Calu3 (cell line): ENCODE measurements at places on chromosomes 5 and 9. TPM values are rescaled to one million over a fixed set of nuclear protein-coding genes. Genes with fewer than 3 reads are reported as not detected.

DNA sequence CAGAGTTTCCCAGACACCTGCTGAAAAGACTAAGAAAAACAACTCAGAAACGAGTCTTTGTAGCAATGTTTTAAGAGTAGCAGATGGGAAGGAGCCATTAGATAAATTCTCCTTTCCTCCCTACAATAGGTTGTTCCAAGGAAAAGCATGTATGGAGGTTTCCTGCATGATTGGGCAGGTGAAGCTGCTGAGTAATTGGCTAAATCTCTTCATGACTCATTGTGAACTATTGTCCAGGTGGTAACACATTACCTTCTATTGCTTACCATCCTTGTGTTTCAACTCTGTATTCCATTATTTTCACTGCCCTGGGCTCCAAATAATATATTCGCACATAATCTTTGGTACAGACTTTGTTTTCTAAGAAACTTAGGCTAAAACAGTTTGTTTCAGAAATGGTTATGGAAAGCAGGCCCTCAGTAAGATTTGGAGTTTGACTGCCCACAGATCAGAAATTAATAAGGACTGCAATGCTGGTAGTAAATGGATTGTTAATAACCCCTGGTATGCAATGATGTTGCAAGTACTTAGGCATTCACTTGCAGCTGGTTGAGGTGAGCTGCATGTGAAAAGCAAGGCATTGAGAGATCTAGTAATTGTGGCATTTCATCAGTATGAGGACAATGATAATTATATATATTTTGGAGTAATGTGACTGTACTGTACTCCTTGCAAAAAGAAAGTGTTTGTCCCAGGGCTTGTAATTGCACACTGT lies 281.4 kb upstream of the VLDLR start:
- DNase-seq, result no peak

The FGF10 gene
- total RNA-seq, result not detected in 2 replicates

The FBLL1 gene
- total RNA-seq, result 4.9 and 6.0 TPM in 2 replicates

The DUSP1 gene
- 38.1 and 50.5 TPM in 2 replicates for total RNA-seq

- DNase-seq, result no peak
Measured at GRCh38 chr9:100674419-100675122, 96.7 kb downstream of the CAVIN4 start.

DNA sequence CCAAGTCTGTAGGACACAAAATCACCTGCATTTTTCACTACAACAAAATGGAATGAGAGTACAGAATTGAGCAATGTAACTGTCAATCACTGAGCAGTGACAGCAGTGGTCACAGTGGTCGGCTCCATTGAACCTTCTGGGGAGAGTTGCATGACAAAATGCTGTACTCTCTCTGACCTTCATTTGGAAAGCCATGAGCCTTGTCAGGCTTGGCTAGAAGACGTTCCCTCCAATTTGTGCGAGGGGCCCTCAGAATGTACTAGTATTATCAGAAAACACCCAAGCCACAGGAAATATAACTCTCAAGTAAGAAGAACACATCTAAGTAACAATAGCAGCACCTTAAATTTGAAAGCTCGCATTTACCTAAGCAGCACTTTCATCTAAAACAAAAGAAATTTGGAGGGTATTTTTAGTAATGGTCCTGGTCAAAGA lies 425.6 kb upstream of the MEF2C start:
- DNase-seq, result no peak

DNA sequence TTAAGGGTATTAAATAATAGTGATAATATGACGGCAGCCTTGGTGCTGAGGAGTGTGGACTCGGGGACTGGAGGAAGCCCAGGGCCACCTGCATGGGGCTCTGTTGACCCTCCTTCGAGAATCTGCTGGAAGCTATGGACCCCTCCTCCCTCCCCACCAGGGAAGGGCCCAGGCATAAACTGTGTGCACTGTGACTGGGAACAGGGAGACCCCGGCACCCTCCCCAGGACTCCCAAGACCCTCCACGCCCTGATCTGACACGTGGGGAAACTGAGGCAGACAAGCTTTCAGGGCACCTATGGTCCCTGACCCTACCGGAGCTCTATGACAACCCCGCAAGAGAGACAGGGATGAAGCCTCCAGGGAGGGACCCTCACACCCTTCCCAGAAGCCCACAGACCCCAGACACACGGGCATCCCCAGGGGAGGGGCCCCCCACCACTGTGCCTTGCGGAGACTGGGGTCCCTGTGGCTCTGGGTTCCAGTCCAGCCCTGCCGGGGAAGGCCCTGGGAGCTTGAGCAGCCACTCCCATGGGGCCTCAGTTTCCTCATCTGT lies 6.5 kb upstream of the EGFL7 start:
- DNase-seq, result no peak

The TUBB4B gene
- 360 and 383 TPM in 2 replicates for total RNA-seq

The SPATA9 gene
- 0.44 TPM in 1 of 2 replicates, not detected in the other for total RNA-seq

- no peak for DNase-seq
Measured at GRCh38 chr9:36479101-36479500, 79.0 kb upstream of the RNF38 start.

GRCh38 chr5:79736528-79737514 lies 47.2 kb downstream of the CMYA5 start:
- DNase-seq, result no peak

DNA sequence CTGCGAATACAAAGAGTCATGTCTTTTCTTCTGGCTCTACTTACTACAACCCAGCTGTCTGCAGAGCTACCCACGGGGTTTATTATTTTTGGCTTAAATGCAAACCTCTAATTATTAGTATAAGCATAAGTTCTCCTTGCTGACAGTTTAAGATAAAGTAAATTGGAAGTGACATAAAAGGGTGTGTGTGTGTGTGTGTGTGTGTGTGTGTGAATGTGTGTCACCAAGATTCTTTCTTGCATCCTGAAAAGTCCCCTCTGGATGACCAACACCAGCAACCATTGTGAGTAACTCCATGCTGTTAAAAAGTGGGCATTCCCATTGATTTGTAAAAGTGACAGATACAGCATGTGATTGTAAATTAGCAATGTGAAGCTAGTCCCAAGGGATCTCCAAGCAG lies 803.8 kb upstream of the ZNF608 start:
- DNase-seq, result no peak

GRCh38 chr9:89606049-89606623 lies 1.3 kb downstream of the GADD45G start:
- DNase-seq, result peak; percentile 74

DNA sequence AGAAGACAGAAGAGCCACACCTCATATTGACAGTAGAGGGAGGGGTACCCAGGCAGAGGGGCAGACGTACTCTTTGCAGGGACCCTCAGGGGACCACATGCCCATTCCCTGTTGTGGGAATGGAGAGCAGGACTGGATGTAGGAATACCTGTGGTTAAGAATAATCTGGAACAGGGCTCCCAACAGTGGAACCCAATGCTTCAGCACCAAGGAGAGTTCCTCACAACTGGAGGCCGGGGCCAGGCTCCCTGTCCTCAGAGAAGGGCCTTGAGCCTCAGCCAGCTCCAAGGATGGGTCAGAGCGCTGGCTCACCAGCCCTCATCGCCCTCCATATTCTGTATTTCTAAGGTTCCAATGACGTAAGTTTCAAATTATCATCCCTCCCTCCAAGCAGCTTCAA lies 7.4 kb upstream of the SHC3 start:
- DNase-seq, result no peak

- DNase-seq, result no peak
Measured at GRCh38 chr9:77094150-77094549, 74.7 kb downstream of the FOXB2 start.

The SLC36A2 gene
- not detected in 2 replicates for total RNA-seq

The TRIM23 gene
- 12.0 and 12.5 TPM in 2 replicates for total RNA-seq

- no peak for DNase-seq
Measured at GRCh38 chr5:146754621-146755020, 123.9 kb downstream of the PPP2R2B start.

GRCh38 chr9:75962013-75962661 lies 71.7 kb downstream of the PCSK5 start:
- DNase-seq, result no peak

GRCh38 chr5:172245703-172246125 lies 37.9 kb downstream of the UBTD2 start:
- no peak for DNase-seq

DNA sequence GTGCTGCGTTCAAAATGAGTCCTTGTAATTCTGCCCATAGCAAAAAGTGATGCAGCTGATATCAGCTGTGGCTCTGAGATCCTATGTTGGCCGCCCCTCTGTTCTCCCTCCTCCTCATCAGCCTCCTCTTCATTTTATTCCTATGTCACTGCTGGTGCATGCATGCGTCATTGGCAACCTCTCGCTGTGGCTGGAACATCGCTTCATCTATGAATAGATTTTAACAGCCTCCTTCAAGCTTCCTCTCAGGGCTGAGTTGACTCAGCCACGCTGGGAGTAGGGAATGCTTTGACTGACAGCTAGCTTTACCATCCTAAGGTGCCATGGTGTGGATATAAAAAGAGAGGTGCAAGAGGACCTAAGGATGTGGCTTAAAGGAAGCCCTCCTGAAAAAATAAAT lies 303.5 kb downstream of the PLK2 start:
- DNase-seq, result no peak

DNA sequence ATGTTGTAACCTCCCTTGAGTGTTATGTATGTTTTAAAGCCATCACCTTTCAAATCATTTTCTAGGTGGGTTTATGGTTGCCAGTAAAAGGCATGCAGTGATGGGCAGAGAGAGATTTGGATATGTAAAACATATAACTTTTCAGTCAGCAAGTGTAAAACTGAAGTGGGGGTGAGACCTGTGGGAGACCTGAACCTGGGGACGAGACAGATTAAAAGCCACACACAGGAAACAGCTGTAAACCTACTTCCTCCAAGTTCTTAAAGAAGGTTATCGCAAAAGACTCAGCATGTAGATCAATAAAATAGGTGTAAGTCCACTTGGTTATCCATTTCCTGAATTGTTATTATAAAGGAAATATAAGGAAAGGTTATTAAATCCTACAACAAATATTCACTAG lies 76.6 kb downstream of the YIPF5 start:
- DNase-seq, result no peak

GRCh38 chr9:128706045-128706444 lies 3.7 kb downstream of the PKN3 start:
- DNase-seq, result no peak

DNA sequence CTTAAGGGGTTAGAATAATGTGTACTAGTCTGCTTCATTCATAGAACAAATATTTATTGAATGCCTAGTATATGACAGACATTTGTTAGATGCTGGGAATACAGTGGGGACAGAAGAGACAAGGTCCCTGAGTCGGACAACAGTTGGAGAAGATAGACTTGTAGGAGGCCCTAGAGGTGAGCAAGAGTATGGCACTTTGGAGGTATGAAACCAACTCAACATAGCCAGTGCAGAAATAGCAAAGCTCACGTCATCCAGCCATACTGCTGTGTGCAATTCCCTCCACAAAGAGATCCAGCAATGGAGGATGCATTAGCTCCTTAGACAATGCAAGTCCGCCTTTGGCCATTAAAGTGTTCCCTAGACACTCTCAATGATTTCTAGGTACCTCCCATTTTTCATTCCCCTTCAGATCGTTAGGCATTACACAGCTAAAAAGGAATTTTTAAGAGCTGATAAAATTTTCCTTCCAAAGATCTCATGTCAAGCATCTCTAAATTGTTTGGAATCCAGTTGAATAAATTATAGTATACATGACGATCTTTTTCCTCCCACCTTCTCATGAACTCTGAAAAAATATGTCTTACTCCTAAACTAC lies 1949.6 kb upstream of the WWC1 start:
- no peak for DNase-seq

DNA sequence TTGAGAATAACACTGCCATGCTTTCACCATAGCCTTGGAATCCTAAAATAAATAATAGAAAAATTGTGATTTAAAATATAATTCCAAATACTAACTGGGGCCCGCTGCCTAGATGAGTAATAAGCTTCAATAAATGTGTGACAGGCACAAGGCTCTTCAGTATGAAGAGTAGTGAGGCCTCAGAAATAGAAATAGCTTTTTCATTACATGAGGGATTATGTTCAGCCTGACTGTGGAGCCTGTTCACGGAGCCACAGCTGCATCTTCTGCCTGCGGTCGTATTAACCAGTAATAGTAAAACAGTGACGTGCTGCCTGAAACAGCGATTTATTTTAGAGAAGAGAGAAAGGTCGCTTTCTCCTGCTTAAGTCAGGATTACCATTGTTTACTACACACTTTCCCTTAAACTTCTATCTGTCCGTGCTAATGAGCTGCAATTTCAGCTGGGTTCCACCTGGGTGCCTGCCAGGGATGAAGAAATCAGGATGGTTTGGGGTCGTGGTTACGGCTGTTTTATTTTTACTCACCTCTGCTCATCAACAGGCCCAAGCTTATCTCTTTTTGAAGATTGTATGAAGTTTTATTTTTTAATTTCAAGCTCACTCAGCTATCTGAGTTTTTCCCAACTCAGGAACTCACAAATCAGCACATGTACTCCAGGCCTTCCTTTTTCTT lies 284.9 kb upstream of the WWC1 start:
- DNase-seq, result no peak

DNA sequence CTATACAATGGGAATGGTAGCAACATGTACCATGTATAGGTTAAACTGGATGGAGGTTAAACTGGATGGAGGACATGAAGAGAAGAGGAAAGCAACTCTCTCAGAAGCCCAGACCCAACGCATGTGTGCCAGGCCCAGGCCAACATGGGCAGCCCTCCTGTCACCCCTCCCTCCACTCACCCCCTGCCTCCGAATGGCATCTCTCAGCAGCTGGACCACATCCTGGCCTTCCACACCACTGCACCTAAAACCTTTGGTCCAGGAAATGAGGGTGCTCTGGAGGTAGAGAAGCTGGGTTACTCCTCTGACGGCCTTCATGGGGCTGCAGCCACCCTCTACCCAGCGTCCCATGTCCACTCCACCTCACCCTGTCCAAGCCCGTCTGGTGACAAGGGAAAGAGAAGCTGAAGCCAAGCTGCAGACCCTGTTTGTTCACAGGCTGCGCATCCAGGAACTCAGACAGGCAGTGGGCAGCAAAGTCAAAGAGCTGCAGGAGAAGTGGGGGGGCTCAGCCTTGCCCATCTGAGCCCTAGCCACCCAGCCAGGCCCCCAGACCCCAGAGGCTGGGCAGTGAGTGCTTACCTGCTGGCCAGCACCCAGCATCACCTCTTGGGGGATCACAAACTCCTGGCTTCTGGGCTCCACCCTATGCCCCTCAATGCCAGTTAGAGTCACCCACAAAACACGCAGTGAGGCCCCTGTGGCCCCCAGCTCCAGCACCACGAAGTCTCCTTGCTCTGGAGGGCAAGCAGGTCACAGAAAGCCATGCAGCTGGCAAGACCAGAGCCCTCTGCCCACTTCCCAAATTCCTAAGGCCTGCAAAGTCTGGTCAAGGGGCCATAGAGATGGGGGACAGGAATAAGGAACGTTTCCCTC lies 8.5 kb downstream of the HK3 start:
- no peak for DNase-seq

DNA sequence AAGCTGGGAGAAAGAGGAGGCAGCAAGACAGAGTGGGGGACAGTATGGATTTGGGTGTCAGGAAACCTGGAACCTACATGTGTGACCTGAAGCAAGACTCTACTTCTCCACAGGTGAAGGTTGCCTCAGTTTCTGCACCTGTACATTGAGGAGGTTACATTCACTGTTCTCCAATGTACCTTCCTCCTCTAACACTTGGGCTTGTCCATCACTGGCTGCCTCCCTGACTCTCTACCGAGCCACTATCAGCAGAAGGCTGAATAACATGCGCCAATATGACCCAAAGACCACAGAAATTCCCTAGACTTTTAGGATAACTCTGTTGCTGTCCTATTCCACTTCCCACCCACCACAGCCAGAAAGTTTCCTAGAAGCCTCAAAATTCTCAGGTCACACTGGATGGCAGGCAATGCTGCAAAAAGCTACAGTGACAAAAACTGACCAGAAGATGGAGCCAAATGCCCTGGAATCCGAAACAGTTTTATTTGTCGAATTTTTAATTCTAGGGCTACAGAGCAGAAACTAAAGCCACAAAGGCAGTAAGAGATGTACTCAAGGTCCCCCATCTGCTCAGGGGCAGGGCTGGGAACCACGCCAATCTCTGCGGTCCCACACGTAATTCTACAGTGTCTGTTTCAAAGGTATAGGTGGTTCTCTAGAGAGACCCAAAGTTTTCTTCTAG lies 64.4 kb downstream of the FAM114A2 start:
- peak; percentile 43 for DNase-seq
